Stimulated activated CD4-positive, alpha-beta T cell treated with anti-CD3 and anti-CD28 coated beads, Interleukin-1b, Interleukin-23, amount 100 ng/mL, for 48 hours (primary cell): ENCODE measurements at places on chromosomes 7 and 10.

DNA sequence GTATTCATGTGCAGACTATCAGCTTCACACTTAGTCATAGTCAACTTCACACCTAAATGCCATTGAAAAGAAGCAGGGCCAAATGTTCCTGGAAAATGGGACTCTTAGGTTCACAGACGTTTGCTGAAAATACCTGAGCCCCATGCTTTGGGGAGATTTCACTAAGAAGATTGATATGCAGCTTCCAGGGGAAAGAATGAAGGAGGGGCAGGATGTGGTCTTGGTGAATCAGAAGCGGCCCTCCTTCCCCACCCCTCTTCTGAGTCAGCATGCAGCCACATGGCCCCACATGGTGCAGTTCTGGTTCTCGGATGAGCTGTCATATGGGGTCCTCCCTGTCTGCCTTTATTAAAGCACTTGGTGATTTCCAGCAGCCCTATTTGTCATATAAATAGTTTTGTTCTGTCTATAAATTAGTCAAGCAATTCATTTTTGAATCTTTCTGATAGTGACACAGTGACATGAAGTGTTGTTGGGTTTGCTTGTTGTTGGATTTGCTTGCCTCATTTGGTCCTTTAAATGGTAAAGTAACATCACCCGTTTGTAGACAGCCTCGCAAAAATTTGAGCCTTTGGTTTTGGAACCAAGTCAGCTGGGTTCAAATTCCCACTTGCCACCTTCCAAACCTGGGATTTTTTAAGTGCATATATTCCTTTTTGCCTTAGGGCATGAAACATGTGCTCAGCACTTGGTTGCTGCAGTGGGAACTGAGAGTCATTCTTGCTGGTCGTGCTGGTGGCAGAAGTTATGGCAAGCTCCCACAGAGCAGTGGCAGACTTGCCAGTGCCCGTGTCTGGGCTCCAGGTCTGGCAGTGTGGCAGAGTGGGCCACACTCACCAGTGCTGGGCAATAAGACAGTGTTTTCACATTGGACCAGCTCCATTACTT, 68.1 kb upstream of the CDK6 start:
- DNase-seq: peak; percentile 95

- no peak for DNase-seq
These were observed 206.9 kb downstream of the WDR11 start for GRCh38 chr10:121058082-121058481.

DNA sequence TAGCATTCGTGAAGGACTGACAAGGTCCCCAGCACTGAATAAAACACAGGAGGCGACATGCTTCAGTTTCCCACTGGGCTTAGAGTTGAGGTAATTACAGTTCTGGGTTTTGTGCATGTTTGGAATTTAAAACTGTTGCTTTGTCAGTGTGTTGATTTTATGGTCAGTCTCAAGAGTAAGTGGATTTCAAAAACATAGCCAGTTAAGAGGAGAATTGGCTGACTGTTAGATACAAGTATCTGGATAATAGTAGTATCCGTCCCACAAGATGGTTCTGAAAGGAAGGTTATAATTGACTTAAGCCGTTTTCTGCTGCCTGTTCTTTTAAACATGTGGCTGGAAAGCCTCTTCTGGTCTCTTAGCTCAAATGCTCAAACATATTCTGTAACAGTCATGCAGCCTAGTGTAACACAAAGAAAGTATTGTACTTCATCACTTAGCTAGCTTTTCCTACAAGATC, 170.9 kb downstream of the POLR1F start:
- no peak for DNase-seq

DNA sequence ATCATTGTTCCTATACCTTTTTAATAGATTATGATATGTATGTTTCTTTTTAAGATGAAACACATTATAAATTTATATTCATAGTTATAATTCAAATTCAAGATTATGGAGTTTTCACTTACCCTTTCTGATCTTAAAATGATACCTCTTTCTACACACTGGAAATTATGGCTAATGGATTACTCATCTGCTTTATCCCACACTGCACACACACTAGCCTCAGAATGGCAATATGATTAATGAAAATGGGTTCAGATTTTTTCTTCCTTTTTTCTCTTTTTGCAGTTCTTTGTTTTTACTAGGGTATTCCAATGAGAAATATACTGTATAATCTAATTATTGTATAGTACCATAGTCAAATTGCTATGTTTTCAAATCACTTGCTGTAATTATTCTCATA, 82.3 kb upstream of the FZD1 start:
- DNase-seq: no peak

DNA sequence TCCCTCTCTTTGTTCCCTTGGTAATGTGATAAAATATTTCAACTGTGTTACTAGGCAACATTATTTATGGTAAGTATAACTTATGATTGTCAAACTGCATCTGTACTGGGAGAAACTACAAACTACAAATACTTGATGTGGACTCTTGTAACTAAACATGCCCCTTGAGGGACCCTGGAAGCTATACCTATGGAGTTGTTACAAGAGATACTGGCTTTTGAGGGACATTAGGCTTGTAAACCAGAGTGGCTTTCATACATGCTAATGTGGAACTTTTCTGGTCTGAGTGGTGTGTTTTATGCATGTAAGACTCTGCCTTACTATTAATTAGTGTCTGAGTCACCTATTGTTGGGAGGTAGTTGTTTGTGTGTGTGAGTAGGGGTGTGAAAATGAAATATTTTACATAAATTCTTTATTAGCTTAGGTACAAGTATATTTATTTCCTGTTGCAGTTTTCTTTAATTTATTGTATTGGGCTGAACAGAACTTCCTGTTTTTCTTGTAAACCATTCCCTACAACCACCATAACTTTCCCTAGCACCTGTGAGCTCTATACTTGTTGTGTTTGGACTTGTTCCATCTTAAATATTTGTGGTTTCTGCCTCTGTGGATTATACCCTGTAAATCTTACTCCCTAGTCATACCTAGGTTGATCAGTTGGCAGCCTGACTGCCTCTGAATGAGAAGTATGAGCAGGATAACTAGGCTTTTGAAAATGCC, 49.8 kb downstream of the STK31 start:
- DNase-seq: no peak

- DNase-seq: no peak
These were observed 149.5 kb downstream of the PPP1R9A start for GRCh38 chr7:95056901-95057300.

GRCh38 chr7:112981966-112982365, 104.7 kb downstream of the GPR85 start:
- DNase-seq: no peak

- no peak for DNase-seq
These were observed 37.8 kb upstream of the FXYD4 start for GRCh38 chr10:43333653-43334052.

DNA sequence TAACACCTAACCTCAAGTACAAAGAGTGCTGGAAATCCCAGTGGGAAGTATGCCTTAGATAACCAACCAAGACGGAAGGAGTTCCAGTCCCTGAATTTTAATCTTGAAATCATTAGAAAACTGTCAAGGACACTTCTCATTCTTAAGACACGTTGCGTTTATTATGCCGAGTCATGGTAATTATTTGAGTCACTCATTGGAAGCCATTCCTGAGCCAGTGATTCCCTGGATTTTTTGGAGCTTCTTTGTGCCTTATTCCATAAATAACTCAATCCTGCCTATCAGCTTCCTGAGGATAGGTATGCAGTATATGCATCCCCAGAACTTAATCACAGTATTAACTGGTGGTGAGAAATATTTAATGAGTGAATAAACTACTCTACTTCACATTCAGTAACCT, 77.4 kb downstream of the PPP1R17 start:
- DNase-seq: no peak

- peak; percentile 2 for DNase-seq
These were observed 214.4 kb downstream of the CREB5 start for GRCh38 chr7:28626624-28627262.

DNA sequence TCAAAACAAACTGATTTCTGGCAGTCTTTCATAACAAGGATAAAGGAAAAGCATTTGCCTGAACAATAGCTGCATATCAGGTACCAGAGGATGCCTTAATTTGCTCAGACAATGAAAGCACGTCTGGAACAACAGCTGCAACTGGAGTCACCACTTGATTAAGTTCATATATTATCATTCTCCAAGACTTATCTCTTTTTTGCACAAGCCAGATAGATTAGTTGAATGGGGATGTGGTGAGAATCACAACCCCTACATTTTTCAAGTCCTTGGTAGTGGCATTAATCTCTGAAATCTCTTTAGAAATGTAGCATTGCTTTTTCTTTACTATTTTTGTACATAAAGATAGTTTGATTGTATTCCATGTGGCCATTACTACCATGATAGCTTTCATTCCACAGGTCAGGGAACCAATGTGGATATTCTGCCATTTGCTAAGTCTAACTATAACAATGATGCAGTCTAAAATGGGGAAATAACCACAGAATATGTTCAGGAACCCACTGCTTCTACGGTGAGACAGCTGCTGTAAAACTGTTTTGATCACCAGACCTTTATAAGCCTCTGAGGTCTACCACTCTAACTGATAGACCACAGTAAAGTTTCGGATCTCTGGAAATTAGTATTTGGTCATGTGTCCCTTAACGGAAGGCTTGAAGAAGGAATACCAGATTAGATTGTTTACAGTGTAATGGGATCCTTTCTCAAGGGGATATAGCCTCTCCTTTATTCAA, 1176.2 kb downstream of the DNAJB9 start:
- no peak for DNase-seq
